ENCODE measurements at places on chromosomes 3 and 15.

GRCh38 chr15:65071381-65071811 lies 3.6 kb upstream of the RASL12 start:
- no peak for DNase-seq

DNA sequence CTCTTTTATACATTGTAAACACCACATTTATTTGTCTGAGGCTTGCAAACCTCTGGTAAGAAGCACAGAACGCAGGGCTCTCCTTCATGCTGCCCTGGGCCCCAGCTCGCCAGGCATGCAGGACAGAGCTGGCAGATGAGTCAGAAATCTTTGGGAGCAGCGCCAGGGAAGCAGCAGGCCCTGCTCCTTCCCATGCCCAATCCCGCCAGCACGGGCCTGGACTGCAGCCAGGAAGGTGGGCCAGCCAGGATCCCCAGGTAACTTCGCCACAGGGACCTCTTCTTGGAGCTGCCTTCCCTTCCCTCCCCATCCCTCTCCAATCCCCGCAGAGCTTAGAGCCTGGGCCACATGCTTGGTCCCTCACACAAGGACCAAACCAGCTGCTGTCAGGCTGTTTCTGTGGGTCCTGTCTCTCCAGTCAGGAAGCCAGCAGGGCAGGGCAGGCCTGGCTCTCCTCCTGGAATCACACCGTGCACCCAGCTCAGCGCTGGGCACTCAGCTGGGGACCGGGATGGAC lies 8.8 kb downstream of the STOML1 start:
- DNase-seq, result no peak

DNA sequence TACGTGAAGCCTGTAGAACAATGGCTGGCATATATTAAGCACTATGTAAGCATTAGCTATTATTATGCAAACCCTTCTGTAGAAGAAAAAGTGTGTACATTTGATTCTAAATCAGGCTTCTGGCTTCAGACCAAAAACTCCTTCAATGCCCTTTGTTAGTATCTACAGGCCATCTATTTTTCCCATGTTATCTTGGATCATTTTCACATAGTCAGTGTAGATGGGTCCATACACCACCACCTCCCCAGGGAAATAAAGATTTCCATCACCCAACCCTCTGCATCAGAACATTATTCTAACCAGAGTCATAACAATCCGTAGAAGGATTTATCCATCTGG lies 8.0 kb upstream of the KLHL6 start:
- DNase-seq, result no peak

DNA sequence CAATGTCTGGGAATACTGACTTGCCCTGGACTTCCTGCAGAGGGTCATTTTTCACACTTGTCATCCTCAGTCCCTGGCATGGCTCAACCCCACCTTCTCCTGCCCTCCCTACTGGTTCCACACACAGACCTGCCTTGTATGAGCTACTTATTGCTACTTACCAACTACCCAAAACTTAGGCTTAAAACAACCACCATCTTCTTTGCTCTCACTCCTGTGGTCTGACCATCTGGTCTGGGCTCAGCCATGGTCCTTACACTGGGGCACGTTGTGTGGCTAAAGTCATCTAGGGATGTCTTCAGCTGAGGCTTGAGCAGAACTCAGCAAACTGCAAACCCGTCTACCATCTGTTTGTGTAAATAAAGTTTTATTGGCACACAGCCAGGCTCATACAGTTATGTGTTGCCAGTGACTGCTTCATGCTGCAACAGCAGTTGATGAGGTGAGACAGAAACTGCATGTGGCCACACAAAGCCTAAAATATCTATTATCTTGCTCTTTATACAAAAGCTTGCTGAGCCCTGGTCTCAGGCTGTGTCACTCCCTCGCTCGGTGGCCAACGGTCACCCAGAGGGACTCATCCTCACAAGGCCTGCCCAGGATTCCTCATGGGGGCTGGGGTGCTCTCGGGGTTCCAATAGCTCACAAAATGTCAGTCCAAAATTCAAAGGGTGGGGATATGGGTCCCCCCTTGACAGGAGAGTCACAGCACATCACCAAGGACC lies 43.5 kb downstream of the KLF15 start:
- no peak for DNase-seq

- no peak for DNase-seq
Measured at GRCh38 chr3:156424758-156425157, 130.2 kb downstream of the SSR3 start.

- DNase-seq, result no peak
Measured at GRCh38 chr3:68163062-68163461, 508.6 kb upstream of the SUCLG2 start.

- DNase-seq, result no peak
Measured at GRCh38 chr3:19467761-19468160, 319.5 kb downstream of the KCNH8 start.

- DNase-seq, result no peak
Measured at GRCh38 chr3:141746962-141747361, 8.9 kb downstream of the RNF7 start.

DNA sequence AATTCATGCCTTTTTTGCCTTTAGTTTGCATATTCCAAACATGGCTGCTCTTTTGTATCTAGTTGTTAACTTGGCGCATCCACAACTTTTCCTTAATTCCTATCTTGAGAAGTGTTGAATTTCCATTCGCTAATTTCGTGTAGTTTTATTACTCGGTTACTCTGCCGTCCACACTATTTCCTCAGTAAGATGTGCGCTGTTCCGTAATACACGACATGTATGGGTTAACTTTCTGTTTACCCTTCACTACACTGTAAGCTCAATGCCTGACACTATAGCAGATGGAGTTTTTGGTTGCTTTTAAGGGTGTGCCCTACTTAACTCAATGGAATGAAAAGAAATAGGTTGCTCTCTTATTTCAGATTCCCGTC lies 724 bp downstream of the RPSA start:
- no peak for DNase-seq

- peak; percentile 1 for DNase-seq
Measured at GRCh38 chr3:158539414-158540014, 31.5 kb upstream of the MLF1 start.

DNA sequence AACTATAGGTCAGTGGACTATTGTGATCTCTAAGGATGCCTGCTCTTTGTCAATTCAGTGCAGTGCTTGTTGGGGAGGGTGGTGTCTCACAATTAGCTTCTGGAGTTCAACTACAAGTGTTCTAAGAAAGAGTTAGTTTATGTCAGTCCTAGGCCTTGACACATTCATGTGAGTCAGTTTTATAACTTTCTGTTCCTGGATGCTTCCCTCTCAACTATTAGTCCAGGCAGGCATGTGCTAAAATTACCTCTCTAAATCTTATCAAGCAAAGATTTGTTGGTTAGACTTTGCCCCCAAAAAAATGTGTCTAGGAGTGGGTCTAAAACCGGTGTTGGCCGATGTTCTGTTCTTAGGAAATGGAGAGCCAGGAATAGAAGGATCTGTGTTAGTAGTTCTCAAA lies 378.3 kb downstream of the IL5RA start:
- no peak for DNase-seq

- no peak for DNase-seq
Measured at GRCh38 chr3:160106905-160107861, 118.0 kb upstream of the C3orf80 start.

GRCh38 chr3:152350776-152351175 lies 82.0 kb downstream of the MBNL1 start:
- no peak for DNase-seq

- peak; percentile 34 for DNase-seq
Measured at GRCh38 chr15:55318588-55319494, at the start of the genes PIGB and PIGBOS1. TSS of gene PIGB (plus strand) at chr15:55319222. CDS start at chr15:55319251, 29 bp downstream. TSS of gene PIGBOS1 (minus strand) at chr15:55319123. CDS start at chr15:55317792, 1,331 bp downstream.
